Stimulated activated CD4-positive, alpha-beta T cell treated with anti-CD3 and anti-CD28 coated beads, TNF-alpha, amount 100 ng/mL, for 1 hour (primary cell): ENCODE measurements at places on chromosomes 7 and 10.

- no peak for DNase-seq
Observed at GRCh38 chr7:130296221-130296951, 3.4 kb downstream of the CPA4 start.

DNA sequence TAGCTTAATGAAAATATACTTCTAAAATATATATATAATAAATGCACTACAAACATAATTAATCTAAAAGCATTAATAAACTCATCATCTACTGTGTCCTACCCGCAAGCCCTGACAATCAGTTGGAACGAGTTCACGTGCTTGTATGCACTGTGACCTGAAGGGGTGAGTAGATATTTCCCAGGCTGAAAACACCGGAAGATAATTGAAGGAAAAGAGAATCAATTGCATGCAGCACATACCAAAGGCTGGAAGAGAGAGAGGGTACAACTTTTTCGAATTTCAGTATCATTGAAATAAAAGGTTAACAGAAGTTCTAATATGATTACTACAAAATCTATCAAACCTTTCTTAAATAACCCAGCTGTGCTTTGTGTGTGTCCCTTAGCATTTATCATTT, 94.6 kb downstream of the SEMA3C start:
- DNase-seq = no peak

GRCh38 chr7:105213611-105214010, 175.1 kb downstream of the SRPK2 start:
- no peak for DNase-seq

- DNase-seq = no peak
Observed at GRCh38 chr10:52111101-52111891, 202.8 kb upstream of the DKK1 start.

- DNase-seq = no peak
Observed at GRCh38 chr7:151133986-151134742, 33.3 kb downstream of the GBX1 start.

DNA sequence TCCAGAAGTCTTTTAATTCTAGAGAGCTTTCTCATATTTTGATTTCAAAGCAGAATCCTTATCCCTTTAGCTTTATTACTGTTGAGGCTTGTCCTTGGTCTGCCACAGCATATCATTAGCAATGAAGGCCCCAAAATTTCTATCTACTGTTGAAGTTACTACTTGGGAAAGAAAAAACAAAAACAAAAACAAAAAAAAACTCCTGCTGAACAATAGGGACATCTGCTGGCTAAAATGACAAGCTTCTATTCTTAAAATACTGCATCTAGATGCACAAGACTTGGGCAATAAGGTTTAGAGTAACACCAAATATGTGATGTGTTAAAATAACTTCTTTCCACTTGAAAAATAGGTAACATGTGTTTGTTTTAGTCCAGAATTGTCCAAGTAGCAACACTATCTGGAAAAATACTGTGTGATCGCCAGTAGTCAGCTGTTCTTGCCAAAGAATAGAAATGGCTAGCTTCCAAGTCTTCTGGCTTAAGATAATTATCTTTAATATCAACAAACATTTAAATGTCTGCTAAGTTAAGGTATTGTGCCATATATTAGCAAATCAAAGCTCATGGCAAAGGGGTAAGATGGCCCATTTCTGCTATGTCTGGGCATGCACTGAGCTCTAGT, 3.8 kb upstream of the DMTF1 start:
- no peak for DNase-seq

GRCh38 chr7:128795129-128795528, 3.4 kb downstream of the CCDC136 start:
- DNase-seq = no peak

GRCh38 chr7:105649727-105650381, 68.6 kb upstream of the EFCAB10 start:
- DNase-seq = no peak

DNA sequence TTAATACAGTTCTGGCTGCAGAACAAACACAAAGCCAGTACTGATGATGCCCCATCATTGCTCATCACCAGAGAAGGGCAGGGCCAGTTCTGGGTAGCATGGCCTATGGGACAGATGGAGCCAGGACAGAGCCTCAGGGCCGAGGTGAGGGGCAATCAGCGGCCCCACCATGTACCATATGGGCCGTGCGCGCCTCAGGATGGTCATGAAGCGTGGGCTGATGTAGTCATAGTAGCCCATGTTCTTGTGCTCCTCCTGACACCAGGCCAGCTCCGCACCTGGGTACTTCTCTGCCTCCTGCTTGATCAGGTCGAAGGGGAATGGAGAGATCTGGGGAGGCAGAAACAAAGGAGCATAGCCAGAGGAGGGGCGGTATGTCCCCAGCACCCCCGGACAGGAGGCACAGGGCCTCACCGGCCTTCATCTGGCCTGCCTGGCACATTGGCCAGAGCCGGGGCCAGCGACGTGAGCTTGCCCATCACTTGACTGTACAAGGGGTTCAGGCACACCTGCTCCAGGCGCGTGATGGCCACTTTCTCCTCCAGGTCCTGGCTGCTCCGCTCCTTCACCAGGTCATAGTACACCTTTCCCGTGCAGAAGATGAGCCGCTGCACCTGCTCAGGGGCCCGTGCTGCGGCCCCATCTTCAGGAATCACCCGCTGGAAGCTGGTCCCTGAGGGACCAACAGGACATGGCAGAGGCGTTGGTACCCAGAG, 26.1 kb downstream of the OGDHL start:
- no peak for DNase-seq

DNA sequence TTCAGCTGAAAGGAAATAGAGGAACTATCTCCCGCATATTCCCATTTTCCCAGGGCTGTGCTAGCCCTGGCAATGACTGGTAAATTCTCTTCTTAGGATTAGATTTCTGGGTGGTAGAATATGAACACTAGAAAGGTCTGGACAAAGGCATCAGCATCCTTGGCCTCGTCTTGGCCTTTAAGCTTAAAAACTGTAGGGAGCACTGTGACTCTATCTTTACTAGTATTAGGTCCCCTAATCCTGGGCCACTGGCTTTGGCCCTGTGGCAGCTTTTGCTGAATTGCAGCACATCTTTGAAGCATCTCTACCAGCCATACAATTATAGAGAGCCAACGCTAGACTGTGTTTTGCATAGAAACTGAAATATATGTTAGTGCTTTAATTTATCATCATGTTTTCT, 41.5 kb upstream of the EBLN1 start:
- no peak for DNase-seq

GRCh38 chr10:1040133-1040532, 8.8 kb downstream of the IDI1 start:
- no peak for DNase-seq

- DNase-seq = no peak
Observed at GRCh38 chr7:7662527-7662926, 22.0 kb downstream of the UMAD1 start.

DNA sequence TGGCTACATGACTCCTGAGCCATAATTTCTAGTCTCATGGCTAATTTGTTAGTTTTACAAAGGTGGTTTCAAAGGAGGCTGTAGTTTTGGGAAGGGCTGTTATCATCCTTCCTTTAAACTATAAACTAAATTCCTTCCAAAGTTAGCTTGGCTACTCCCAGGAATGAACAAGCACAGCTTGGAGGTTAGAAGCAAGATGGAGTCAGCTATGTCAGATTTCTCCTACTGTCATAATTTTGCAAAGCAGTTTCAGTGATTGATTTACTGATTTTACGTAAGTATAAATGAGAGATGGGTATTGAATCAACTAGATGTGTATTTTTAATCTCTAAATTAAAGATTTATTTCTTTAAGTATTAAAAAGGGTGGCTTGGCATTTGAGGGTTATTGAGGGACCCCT, 79.9 kb downstream of the PHTF2 start:
- DNase-seq = no peak

GRCh38 chr7:107596881-107597581, 17.0 kb downstream of the BCAP29 start:
- no peak for DNase-seq

GRCh38 chr7:156080596-156080995, 268.3 kb upstream of the SHH start:
- no peak for DNase-seq

DNA sequence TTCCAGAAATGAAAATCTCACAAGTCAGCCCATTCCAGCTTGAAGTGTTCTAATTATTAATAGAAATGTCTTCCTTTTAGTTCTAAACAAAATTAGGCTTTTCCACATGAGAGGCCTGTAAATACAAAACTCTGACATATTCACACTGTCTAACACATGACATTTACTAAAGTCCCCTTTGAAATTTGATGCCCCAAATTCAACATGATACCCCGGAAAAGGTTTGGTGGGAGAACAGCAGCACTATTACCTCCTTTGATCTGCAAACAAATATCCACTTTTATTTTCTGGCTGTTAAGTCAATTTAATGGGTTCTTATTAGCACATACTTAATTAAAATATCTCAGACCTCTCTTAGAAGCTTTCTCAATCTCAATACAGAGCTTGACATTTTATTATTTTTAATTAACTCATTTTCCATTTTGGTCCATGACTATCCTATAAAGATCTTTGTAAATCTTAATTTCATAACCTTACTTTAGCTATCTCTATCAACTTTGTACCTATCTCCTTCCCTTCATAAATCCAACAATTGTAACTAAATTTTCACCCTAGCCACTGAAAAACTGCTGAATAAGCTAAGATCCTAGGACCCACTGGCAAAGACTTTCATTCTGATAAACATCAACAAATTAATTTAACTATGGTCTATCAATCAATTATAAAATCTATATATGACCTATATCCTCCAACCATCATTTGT, 63.2 kb downstream of the USP6NL start:
- DNase-seq = no peak

DNA sequence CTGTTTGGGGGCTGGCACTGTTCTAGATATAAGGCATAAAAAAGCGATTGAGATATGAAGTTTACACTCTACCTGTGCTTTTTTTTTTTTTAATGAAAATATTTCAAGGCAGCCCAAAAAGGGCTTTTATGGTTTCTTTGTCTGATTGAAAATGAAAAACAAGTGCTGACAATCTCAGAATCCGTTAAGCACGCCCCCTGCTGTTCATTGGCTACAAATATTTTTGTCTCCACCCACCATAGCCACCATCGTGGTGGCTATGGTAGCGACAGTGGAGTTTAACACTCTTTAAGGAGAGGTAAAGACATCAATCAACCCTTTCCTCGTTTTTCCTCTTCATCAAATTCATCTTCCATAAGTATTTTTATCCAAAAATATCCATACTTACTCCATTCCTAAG, 94.2 kb downstream of the CD36 start:
- no peak for DNase-seq

DNA sequence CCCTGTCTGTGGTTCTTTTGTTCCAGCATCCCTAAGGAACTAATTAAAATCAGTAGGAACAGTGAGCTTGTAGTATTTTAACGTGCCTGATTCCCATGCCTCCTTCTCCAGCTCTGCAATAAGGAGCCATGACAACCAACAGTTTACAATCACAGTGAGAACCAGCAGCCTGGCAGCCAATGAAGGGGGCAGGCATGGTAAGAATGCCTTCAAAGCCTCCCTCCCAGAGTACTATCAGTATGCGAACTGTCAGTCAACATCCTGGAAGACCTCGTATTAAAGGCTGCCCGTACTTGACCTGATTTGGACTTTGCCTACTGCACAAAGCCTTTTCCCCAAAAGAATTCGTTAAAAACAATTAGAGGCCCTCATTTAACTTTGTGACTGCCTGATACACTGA, 7.7 kb downstream of the ZPBP start:
- no peak for DNase-seq

DNA sequence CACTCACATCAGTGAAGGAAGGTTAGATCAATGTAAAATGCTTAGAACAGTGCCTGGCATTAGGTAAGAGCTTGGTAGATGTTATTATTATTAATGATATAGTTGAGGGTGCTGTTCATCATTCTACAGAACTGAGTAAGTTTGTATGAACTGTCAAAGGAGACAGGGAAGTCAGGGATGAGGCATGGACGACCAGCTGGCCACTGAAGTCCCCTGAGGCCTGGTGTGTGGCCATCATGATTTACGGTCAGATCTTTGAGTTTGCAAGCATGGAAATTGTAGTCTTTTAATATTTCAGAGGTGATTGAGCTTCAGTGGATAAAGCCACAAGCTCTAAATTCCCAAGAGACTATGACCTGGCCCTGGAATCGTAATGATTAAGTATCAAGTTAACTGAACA, 6.9 kb downstream of the ARMC3 start:
- DNase-seq = no peak

DNA sequence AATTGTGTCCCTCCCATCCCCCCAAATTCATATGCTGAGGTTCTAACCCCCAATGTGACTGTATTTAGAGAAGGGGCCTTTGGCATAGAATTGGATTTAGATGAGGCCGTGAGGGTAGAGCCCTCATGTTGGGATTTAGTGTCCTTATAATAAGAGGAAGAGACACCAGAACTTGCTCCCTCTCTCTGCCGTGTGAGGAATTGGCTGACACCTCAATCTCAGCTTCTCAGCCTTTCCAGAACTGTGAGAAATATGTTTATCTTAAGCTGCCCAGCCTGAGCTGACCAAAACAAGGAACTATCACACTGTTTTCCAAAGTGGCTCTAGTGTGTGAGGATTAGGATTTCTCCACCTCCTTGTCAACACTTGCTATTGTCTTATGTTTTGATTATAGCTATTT, 400.0 kb upstream of the FZD8 start:
- DNase-seq = no peak

DNA sequence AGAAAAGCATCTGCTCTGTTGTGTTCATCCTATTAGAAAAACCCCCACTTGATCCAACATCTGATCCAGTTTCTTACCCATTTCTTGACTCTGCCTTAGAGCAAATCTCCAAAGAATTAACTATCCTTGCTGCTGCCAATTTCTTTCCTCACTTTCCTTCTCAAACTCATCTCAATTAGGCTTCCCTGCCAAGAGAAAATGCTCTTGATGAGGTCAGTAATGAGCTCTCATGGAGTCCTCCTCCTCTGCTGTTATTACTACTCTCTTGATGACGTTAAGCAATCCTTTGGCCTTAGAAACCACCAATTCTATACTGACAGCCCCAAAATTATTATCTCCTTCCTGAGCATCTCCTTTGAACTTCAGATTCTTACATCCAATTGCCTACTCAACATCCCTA, 162.0 kb upstream of the FAM13C start:
- DNase-seq = no peak

DNA sequence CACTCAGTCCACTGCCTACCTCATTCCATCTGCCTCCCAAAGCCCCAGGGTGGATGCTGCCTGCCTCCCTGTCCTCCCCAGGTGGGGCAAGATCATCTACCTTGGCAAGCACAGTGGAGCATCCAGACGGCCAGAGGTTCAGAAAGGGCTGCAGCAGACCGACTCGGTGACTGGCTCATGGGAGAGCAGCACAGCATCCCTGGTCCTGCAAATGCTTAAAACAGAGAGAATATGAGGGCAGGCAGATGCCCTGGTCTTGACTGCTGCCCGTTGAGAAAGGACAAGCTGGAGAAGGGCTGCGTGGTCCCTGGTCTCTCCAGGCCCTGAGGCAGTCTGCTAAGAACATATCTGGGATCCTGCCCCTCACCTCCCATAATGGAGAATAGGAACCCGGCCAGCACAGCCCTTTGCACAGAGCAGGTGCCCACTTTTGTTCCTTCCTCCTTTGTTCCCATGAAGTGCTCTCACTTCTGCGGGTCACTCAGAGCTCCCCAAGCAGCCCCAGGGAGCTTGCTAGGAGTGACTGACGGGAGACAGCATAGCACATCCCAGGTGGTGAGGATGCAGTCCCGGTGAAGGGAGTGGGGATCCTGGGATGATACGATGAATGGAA, 1.4 kb downstream of the HPS1 start:
- no peak for DNase-seq
